ENCODE measurements at places on chromosomes 13 and 19.
A peak's percentile ranks its signal among the peaks of the same experiment; 100 is the strongest.

DNA sequence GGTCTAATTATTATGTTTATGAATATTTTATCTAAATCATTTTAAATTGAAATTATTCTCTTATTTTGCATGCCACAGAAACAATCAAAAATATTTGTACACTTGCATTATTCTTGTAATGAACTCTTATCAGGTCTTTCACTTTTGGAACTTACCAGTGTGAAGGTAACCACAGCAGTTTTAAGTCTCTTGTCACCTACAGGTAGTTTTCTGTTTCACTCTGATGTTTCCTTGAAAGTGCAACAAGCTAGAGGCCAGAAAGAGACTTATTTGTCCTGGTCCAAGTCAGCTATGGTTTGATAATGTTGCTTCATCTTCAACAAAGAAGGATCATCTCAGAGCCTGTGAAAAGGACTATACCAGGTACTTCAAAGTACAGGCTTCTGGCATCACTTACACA, 133.4 kb upstream of the NBEA start:
- no peak for DNase-seq

DNA sequence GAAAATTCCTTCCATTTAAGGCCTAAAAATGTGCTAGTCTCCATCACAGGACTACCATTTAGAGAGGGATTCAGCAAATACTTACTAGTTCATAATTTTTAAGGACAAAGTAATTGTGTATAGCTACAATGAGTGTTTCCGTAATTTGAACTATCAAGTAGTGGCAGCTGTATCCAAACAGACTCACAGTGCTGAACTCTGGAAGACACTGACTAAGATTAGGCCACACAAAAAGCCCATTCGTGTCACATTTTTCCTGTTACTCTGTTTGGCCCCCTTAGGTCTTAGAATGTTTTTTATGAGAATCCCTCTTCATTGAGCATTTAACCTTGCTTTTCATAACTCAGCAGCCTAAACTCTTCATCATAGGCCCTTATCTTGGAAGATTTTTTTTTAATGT, 731.2 kb upstream of the PCDH9 start:
- no peak for DNase-seq

DNA sequence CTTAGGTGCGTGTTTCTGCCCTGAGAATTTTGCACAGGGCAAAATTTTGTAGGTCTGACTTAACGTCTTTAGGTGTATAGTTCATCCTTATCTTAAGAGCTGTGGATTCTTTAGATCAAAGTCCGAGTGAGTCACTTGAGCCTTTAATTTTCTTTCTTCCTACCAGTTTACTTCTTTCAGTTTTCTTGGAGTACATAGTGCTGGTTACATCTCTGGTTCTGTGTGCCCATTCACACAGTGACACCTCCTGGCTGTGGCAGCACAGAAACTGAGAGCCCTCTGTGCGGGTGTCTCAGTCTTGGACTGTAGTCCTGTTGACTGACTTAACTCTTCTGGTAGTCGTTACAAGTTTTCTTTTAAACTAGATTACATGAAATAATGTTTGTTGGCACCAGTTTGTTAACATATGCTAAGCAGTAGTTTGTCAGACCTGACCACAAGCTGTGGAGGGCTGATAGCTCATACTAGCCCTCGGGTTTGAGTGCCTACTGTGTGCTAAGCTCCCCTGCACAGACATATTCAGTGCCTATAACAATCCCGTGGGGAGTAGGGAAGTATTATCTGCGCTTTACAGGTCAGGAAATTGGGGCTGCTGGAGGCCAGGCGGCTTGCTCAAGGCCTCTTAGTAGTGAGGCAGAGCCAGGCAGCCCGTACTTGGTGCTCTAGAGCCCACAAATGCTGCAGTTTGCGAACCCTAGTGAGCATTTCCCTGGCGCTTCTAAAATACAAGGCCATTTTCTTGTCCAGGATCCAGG, 1.6 kb downstream of the GATAD2A start:
- DNase-seq, result no peak

- DNase-seq, result no peak
These were observed 307 bp downstream of the JOSD2 start for GRCh38 chr19:50510700-50511068.

GRCh38 chr19:10998045-10998533, 37.3 kb downstream of the SMARCA4 start:
- no peak for DNase-seq

DNA sequence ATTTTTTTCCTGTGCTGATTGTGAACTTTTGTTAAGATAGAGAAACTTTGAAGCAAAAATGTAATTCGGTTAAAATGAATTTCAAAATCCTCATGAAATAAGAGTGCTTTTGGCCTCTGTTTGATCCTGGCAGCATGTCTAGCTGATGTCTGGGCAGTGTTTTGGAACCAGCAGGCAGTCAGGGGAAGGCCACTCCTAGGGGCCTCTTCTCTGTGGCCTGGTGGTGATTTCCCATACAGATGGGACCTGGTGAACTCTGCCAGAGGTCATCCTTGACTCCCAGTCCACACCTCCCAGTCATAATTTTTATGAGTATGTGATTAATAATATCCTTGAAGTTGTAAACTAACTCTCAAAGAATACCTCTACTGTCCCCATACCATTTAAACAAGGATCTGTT, 226.6 kb downstream of the PCCA start:
- no peak for DNase-seq

GRCh38 chr13:51221108-51221507, 1.1 kb upstream of the FAM124A start:
- DNase-seq, result no peak

GRCh38 chr13:27353166-27353583, 71.2 kb upstream of the GTF3A start:
- no peak for DNase-seq

DNA sequence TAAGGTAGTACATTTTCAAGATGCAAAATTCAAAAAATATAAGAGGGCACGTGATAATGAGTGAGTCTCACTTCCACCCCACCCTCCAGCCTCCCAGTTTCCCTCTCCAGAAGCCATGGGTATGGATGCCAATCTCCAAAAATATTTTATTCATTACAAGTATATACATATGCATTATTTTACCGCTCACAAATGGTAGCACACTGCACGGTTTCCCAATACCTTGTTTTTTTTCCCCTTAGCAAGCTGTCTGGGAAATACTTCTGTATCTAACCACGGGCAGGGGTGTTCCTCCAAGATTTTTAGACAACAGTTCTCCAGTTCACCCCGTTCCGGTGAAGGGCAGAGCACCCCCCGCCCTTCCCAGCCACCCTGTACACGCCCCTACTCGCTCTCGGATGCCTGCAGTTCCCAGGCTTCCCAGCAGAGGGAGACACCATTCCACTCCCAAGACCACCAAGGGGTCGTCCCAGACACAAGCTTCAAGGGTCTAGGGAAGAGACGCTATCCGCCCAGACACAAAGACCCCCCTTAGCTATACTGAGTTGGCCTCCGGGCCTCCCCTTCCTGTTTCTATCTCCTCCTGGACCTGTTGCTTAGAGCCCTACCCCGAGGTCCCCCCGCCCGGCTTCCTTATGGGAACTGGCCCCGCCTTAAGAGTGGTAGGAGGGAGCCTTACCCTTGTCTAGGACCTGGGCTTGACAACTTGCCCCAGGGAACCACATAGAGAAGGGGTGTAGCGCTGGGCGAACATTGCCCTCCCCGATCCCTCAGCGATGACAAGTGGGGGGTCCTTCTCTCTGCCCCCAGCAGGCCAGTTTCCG, 1.1 kb upstream of the FXYD3 start:
- no peak for DNase-seq

DNA sequence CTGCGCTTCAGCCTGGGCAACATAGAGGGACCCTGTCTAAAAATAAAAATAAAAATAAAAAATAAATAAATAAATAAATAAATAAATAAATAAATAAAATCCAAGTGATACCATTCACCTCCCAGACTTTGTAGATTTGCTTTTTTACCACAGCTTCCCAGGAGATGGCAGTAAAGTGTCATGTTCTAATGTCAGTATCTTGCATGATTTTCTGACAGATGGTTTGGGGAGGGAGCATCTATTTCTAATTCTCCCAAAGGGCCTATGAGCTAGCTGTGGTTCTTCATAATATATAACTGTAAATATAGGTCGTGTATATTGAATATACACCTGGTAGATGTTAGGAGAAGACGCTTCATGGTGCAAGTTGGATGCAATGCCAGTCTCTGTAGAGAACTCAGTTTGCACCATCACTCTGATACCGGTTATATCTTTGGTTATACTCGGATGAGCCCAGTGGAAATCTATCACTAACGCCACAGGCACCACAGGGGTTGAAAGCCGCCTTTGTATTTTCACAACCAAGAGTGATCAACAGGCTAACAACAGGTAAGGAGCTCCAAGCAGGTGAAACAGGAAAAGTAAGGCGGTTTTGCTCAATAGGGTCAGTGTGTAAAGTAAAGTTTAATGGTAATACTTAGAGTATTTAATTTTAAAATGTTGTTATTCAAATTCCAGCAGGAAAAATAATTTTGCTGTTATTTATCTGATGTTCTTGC, 13.9 kb downstream of the APLP1 start:
- DNase-seq, result peak; percentile 71

DNA sequence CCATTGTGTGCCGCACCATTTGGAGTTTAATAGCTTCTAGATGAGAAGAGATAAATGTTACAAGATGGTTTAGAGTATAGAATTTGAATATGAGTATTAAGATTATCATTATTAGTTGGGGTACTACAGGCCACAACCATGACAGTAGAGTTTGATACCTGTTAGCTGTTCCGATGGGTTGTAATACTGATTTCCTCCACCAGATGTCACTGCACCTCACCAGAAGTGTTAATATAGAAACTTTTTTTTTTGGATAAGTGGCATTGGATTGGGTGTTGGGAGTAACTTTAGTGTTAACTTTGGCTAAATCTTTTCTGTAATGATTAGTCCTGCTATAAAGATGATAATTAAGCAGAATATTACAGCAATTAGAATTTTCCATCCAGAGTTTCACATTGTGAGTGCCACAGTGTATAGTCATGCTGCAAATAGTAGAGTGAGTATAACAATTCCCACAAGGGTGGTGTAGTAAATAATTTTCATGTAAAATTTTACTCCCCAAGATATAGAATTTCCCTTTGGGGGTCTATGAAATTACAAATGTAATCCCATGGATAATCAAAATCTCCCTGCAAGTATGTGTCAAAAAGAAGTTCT, 56.3 kb downstream of the PSG3 start:
- DNase-seq, result peak; percentile 0

- no peak for DNase-seq
These were observed 12.8 kb downstream of the POLR2E start for GRCh38 chr19:1082165-1082927.

DNA sequence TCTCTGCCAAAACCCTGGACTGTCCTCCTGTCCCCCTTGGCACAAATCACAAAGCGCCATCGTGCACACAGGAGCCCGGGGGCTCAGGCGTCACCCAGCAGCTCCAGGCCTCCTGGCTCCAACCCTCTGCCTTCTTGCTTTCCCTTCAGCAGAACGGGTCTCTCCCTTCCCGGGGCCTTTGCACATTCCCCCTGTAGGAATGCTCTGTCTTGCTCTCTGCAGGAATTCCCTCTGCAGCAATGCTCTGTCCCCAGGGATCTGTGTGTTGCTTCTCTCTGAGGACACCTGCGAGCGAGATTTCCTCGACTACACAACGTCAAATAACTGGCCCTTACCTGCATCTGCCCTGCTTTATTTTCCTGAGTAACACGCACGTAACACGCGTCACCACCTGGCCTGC, 13.3 kb upstream of the RASA3 start:
- DNase-seq, result no peak

GRCh38 chr19:53875602-53876325, 6.2 kb upstream of the PRKCG start:
- no peak for DNase-seq

GRCh38 chr13:51825165-51825592, 19.8 kb downstream of the TMEM272 start:
- DNase-seq, result no peak

DNA sequence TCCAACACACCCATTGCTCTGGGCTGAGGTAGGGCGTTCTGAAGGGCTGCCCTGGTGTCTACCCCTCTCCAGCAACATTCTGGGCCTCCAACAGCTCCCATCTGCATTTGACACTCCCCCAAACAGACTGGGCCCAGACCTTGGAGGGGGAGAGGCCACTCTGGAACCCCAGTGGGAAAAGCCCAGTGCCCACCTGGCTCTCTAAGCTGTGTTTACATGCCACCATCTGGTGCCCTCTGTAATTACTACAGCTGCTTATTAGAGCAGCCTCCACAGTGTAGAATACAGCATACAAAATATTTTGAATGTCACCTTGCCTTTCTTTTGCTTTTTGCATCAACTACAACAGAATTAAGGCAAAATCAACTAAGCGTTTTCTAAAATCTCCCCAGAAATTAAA, 35.8 kb upstream of the TM9SF2 start:
- peak; percentile 91 for DNase-seq

- no peak for DNase-seq
These were observed 421.8 kb downstream of the SPRY2 start for GRCh38 chr13:79919091-79919490.
